Stimulated activated CD8-positive, alpha-beta memory T cell treated with anti-CD3 and anti-CD28 coated beads, Interleukin-15, amount 100 ng/mL, for 4 hours (primary cell): ENCODE measurements at places on chromosomes 6 and 20.

DNA sequence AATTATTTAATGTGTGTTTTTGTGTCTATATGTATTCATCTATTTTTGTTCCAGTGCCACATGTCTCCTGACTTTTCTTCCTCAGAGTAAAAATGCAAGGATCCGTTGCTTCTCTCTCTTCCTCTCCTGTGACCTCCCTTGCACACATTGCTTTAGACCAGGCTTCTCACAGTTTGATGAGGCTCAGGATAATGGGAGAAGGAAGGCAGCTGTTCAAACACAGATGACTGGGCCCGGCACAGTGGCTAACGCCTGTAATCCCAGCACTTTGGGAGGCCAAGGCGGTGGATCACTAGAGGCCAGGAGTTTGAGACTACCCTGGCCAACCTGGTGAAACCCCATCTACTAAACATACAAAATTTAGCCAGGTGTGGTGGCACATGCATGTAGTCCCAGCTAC lies 241.9 kb downstream of the SAMD5 start:
- no peak for DNase-seq

DNA sequence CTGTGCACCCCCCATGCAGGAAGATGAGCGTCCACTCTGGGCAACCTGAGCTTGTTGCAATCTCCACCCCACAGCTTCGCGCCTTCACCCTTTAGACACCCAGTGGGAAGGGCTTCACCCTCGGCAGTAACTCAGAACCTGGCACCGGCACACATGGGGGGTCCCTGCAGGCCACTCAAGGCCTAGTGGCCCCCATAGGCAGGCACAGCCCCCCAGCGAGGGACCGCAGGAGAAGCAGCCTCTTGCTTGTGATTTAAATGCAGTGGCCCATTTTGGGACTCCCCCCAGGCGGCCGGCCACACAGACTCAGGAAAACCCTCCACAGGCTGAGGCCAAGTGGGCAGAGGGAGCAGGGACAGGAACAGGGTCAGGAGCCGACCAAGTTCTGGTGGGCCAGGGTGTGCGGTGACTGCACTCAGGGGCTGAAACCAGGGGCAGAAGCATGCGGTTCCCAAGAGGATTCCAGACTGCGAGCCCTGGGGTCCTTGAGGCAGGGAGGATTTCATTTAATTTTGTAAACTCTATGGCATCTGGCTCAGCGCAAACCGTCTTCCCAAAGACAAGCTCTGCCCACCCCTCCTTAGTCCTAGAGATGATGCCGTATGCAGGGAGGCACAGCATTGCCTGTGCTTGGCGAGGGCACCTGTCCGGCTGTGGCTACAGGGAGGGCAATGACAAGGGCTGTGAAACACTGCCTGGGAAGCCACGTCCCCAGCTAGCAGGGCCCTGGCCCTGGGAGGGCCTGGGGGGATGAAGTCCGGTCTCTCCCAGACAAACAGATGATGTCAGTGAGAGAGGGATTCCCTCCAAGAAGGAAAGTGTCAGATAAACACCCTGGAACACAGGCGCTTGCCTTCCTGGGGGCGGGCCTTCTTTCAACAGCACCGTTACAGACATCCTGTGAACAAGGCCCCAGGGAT lies 52.9 kb upstream of the GPR31 start:
- DNase-seq = no peak

GRCh38 chr6:47353871-47354270 lies 44.2 kb upstream of the TNFRSF21 start:
- no peak for DNase-seq

- no peak for DNase-seq
Measured at GRCh38 chr6:160261991-160262680, 3.5 kb upstream of the SLC22A2 start.

- no peak for DNase-seq
Measured at GRCh38 chr6:4017058-4017739, 61.7 kb downstream of the FAM217A start.

DNA sequence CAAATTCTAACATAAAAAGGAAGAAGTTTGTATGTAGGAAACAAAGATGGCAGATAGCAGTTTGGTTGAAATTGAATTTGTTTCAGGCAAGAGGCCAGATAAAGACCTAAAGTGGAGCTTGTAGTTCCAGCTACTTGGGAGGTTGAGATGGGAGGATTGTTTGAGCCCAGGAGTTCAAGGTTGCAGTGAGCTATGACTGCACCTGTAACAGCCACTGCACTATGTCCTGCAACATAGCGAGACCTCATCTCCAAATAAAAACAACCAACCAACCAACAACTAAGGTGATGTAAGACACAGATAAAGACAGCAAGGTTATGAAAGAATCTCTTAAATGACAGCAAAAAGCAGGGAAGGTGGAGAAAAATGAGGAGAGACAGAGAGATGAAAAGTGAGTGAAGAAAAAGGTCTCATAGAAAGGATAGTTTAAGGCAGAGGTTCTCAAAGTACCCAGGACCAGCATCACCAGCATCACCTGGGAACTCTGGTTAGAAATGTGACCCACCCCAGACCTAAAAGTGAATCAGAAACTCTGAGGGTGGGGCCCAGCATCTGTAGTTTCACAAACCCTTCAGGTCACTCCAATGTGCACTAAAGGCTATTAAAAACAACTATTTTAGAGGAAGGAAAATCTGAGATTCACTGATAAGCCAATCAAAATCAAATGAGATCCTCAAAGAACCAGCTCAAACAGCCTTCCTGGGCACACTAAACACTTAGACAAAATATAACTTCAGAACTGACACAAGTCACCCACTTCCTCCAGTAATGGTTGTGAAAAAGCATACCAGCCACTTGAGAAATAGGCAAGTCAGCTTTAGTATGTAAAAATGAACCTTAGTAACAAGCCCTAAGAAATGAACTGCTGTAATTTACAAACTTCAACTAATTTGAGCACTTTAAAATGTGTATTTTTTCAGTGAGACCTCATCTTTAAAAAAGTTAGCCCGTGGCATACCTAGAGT lies 57.6 kb downstream of the FAM184A start:
- no peak for DNase-seq

DNA sequence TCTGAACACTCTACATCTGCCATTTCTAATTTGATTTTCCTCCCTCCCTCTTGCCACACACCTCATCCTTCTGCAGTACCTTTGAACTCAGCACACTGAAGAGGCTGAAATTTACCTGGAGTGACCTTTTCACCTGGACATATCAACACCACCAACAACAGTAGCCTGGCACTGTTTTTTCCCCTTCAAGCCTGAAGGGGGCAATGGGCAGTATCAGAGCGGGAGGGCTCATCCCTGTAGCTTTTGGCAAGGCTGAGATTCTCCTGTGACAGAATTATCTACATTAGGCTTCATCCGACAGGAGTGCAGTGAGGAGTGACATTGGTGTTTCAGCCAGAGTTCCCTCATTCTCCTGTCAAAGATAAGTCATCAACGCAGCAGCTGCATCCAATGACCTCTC lies 312.8 kb upstream of the SPTLC3 start:
- DNase-seq = no peak
